GM04503 (cell line): ENCODE measurements at places on chromosomes 13 and 19.
A peak's percentile ranks its signal among the peaks of the same experiment; 100 is the strongest.

- DNase-seq, result no peak
Observed at GRCh38 chr19:53538378-53539109, 599 bp downstream of the ZNF331 start.

DNA sequence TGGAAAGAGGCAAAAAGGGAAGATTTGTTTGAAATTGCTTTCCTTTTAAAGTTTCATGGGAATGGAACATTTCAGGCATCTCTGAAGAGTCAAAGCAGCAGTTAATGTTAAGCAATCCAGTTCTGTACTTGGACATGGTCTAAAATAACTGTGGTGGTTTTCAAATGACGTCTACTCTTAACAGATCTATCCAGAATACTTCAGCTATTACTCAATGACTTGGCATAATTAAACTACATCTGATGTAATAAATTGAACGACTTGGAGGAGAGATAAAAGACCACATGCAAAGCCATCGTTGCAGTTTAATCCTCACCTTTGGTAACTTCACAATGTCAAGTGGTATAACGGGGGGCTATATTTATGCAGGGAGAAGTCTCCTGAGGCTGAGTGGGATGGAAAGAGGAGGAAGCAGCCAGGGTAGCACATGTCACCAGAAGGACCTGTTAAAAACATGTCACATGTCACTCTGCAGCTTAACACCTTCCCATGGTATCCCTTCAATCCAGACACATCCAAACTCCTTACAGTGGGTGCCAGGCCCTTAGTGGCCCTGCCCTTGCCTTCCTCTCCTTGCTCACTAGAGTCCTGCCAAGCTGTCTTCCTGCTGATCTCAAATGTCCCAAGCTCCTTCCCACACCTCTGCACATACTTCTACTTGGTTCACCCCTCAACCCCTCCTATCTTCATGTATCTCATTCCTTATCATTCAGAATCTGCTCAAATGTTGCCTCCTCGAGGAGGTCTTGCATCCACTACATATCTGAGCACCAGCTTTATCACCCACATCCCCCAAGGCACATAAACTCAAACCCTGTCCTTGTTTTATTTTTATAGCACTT lies 327.8 kb downstream of the SUCLA2 start:
- DNase-seq, result peak; percentile 93

GRCh38 chr19:15265850-15266248 lies 33.6 kb upstream of the EPHX3 start:
- DNase-seq, result peak; percentile 78

DNA sequence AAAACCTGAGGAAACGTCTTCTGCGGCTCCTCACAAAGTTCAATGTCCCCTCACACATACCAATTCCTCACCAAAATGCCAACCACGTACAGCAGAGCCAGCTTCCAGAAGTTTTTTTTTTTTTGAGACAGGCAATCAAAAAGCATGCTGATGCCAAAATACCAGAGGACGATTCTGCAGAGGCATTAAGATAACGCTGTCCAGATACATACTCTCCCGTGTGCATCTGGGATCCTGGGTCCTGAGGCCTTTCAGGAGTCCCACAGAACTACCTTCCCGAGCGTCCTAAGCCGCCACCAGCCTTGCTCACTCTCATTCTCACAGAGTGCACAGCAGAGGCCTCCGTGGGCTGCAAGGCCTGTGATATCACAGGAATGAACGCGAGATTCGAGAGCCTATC lies 5.0 kb downstream of the DCUN1D2 start:
- DNase-seq, result no peak

DNA sequence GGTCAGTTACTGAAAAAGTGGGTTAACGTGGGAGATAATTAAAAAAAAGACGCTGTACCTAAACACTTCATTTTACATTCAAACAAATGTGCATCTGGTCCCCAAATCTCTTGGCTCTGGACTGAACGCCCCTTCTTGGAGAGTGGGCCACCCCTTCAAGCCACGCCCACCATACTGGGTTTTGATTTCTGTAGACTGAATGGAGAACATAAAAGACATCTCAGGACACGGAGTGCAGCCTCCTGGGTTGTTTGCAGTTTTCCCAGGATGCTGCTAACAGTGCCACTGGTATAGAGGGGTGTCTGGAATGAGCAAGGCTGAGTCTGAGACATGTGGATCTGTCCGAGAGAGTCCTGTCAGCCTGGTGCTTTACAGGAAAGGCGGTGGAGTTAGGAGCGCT lies 10.6 kb downstream of the TFDP1 start:
- DNase-seq, result no peak

DNA sequence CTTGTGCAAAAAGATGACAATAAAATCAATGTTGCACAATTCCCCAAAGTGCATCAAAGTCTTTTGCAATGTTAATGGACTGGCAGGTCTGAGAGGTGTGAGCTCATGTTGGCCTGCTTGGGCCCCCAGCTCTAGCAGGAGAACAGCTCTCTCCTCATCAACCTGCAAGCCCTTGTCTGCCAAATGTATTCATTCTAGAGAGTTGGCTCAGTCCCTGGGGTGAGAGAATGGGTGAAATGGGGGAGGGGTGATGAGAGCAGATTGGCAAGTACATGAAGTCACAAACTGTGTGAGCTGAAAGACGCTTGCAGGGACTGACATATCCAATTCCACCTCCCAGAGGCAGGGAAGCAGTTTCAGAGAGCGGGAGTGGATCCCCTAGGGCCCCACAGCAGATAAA lies 465.1 kb upstream of the ZNF507 start:
- DNase-seq, result no peak

DNA sequence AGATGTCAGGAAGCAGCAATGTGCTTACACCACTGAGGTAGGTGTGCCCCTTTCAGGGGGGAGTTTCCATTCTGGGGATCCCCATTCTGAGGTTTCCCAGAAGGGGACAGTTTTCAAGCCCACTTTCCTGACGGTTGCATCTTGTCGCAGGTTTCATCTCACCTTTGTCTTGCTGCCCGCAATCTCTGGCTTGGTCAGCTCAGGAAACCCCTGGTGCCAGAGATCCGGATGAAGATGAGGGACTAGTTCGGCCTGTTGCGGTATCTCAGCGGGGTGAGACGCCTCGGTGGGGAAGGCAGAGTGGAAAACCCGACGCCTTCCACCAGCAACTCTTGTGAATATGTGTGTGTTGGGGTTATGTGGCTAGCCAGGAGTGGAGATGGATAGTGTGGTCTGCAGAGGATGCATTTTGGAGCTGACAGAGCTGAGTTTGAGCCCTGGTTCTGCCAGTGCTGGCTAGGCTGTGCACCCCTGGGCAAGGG lies 13.1 kb downstream of the TNFSF9 start:
- no peak for DNase-seq

DNA sequence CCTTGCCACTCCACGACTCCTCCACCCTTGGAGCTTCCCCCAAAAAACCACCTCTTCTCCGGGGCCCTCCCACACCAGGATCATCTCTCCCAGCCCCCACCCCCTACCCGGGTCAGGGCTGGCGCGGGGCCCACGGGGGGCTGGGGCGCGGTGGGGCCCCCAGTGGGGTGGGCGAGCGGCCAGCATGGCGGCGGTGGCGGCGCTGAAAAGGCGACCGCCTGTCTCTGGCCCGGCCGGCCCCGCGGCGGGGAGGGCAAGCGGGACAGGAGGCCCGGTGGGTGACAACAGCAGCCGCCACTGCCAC lies 850 bp downstream of the DYRK1B start:
- DNase-seq, result no peak

- DNase-seq, result no peak
Observed at GRCh38 chr19:39814595-39814994, 19.4 kb downstream of the DYRK1B start.

GRCh38 chr19:5397804-5398692 lies 57.2 kb upstream of the ZNRF4 start:
- no peak for DNase-seq

- no peak for DNase-seq
Observed at GRCh38 chr19:40717880-40718773, 1.2 kb downstream of the ITPKC start.

DNA sequence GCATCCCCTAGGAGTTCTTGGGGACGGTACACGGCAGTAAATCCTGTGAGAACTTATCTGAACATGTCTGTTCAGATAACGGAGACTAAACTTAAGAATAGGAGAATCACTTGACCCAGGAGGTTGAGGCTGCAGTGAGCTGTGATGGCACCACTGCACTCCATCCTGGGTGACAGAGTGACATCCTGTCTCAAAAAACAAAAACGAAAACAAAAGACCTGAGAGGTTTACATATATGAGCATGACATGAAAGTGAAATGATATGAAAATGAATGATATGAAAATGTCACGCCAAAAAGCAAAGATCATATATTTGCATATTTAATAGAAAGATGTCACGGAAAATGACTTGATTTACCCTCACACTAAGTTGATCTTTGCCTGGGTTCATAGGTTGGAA lies 5.8 kb downstream of the ZNF175 start:
- DNase-seq, result no peak

GRCh38 chr19:17953316-17953801 lies 13.5 kb upstream of the KCNN1 start:
- DNase-seq, result no peak
